ENCODE measurements at places on chromosomes 7 and 10.

DNA sequence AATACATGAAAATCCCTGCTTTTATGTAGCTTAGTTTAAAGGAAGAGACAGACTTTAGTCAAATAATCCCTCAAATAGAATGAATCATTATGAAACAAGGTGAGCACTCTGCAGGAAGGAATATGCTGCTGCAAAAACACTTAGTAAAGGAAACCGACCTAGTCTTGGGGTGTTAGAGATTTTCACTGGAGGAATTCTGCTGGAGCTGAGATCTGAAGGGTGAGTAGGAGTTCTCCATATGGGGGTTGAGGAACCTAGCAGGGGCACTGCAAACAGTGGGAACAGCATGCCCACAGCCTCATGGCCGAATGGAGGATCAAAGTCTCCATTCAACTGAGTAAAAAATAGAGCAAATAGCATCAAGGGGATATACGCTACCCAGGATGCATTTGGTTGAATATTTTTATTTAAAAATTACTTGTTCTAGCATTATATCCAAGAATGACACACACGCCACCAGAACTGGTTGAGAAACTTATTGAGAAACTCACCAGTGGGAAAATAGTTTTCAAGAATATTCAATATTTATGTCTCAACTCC is 3.5 kb downstream of the ITIH2 start:
- DNase-seq: no peak

DNA sequence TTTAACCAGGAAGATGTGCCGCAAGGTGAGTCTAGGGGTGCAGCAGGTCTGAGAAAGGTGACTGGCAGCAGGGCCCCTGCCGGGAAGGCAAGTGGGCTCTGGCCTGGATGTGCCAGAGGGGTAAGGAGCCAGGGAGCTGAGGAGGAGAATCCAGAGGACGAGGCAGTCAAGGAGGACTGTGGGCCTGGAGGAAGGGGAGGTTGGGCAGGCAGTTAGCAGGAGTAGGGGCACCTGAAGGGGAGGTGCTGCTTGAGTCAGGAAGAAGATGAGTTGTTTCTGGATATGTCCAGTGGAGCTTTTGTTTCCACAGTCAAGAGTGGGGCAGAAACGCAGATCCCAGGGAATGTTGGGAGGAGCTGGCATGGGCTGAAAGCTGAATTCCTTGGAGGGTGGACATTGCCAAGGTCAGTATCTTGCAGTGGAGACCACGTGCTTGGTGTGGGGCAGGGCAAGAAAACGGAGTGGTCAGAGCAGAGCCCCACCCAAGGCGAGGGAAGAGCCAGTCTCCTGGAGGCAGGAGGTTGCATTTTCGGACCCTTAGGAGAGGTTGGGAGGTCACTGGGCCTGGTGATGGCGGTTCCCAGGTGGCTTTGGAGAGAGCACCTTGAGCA is 34.0 kb downstream of the MINDY4 start:
- no peak for DNase-seq

DNA sequence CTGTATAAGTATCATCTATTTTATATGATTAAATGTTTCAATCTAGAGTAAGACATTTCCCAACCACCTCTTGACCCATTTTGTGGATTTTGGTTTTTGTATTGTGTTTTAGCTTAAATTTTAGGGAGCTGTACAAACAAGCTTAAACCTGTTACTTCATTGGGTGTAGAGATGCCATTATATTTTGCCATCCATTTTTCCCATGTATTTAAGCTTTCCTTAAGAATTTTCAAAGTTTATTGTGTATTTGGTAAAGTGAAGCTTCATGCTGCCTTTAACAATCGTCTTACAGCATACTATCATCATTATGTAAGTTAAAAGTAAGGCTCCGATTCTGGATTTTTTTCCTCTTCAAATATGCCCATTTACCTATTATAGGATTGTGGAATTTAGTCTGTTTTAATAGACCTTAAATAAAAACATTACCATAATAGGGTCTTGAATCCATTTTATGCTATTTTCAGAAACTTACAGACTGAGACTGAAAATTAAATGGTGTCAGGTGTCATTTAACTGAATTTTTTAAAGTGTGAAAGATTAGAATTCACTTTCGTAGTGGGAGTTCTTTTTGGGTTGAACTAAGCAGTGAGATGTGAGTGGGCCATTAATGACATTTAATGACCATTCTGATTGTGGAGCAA is 2.2 kb downstream of the KMT2E start:
- no peak for DNase-seq

DNA sequence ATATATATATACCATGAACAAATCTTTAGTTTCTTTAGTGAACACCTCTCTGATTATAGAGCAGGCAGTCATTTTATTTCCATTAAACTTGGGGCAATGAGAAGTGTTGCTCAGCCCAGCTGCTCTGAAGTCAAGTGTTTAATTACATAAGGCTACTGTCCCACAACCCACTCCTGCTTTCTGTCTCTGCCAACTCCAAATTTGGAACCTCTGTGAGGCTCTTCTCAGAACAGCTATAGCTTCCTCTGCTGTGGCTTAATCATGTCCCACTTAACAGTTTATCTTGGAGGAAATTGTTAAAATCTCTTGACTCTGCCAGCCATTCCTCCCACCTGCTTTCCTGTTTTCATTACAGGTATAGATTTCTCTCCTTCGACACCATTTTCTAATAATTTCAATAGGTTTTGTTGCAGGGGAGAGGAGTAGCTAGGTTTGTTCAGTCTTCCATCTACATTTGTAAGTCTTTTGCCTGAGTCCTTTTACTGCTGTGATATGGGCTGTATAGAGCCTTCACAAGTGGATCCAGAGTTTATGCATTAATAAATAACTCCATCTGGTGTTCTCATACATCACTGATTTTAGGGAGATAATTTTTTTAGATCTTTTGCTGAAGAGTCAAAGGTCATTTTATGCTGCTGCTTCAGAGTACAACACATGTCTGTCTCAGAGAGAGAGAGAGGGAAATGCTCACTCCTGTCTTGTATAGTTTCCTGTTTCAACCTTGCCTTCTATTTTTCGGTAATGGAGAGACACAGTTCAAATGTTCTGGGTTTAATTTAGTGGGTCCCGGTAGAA is 170.4 kb downstream of the WNT2 start:
- no peak for DNase-seq

DNA sequence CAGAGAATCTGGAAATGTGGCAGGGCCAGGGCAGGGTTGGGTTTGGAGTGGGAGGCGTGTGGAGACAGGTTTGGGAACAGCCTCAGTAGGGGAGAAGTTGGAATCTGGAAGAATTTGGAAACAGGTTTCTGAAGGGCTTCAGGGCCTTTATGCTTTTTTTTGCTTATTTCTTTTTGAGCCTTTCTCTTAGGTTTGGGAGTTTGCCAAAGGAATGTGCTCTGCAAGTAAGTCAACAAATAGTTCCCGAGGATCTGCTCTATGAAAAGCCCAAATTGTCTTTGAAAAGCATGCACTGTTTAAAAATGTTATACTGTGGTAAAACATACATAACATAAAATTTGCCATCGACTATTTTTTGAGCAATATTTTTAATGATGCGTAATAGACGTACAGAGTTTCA is 86.7 kb upstream of the ADRB1 start:
- DNase-seq: no peak

DNA sequence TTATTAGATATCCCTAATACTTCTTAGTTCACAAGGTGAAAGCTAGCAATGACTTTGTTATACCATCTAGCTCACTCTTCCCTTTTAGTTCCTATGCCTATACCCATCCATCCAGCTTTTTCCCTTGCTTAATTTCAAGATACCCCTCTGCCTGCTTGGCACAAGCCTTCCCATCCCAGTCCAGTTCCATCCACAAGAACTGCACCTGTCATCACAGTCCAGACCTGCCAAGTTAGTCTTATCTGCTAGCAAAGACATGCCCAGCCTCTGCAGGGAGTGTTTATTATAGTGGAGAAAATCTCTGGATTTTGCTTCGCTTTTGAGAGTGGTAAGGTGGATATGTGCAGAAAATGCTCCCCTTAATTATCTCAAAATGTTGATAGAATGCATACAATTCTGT is 158.2 kb downstream of the ST7 start:
- no peak for DNase-seq

DNA sequence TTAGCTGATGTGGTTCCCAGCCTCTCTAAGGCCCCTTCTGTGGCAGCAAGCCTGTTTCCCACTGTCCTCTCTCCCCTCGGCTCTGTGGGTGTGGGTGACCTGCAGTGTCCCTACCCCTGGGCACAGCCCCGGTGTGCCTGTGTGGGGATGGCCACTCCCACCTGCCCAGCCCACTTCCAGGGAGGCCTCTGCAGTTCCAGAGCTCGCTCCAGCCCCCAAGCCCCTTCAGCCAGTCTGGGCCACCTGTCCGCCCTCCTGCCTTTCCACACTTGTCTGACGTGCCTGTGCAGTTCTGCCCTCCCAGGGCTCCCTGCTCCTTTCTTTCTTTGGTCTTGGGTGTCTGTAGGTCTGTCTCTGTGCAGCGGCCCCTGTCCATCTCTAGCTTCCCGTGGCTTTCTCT is 127.0 kb upstream of the PPIF start:
- DNase-seq: peak; percentile 27

DNA sequence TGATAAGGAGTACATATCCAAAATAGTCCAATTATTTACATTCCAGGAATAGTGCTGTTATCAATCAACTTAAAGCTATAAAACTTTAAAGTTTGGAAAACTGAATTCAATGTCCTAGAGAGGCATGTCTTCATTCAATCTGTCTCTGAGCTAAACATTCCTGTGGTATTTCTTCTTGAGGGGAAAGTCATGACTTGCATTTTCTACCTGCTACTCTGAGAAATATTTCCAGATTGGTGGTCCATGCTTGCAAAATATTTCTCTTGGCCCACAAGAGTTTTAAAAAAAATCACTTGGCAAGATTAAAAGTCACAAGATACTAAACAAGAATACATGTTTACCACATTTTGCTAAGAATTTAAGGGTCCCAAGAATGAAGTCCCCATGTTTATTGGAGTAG is 63.6 kb upstream of the HGF start:
- DNase-seq: no peak

DNA sequence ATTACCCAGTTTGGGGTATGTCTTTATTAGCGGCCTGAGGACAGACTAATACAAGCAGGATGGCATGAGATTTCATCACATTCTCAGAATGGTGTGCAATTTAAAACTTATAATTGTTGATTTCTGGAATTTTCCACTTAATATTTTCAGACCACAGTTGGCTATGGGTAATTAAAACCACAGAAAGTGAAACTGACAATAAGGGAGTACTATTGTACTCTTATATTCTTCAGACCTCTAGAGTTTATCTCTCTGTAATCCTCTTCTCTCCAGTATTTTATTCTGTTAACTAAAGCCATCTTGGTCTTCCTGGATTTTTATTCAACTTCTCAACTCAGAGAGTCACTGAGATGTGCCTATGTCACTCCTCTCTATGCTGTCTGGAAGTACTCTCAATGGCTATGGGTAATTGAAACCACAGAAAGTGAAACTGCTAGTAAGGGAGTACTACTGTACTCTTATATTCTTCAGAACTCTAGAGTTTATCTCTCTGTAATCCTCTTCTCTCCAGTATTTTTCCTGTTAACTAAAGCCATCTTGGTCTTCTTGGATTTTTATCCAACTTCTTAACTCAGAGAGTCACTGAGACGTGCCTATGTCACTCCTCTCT is 118.3 kb downstream of the PPP1R17 start:
- DNase-seq: no peak

GRCh38 chr7:681551-682307 is 44.8 kb upstream of the DNAAF5 start:
- DNase-seq: no peak

GRCh38 chr10:32938554-32939061 is 19.4 kb downstream of the ITGB1 start:
- DNase-seq: no peak

Measured in nephron progenitor cell (in vitro differentiated cells).